ENCODE measurements at places on chromosomes 3 and 15.

- DNase-seq = no peak
Measured at GRCh38 chr3:64748244-64748904, 60.6 kb upstream of the ADAMTS9 start.

GRCh38 chr3:183699238-183699947, 1.8 kb downstream of the YEATS2 start:
- no peak for DNase-seq

GRCh38 chr15:67181221-67181639, 73.2 kb downstream of the AAGAB start:
- no peak for DNase-seq

DNA sequence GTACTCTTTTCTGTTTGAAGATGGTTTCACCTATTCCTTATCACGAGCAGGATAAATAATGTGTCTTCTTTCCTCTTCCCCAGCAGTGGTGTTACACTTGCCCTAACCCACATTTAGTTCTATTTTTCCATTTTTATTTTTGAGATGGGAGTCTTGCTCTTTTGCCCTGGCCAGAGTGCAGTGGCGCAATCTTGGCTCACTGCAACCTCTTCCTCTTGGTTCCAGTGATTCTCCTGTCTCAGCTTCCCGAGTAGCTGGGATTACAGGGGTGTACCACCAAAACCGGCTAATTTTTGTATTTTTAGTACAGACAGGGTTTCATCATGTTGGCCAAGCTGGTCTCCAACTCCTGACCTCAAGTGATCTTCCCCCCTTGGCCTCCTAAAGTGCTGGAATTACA, 372.4 kb downstream of the FOXP1 start:
- no peak for DNase-seq
